ENCODE measurements at places on chromosomes 16 and 17.

DNA sequence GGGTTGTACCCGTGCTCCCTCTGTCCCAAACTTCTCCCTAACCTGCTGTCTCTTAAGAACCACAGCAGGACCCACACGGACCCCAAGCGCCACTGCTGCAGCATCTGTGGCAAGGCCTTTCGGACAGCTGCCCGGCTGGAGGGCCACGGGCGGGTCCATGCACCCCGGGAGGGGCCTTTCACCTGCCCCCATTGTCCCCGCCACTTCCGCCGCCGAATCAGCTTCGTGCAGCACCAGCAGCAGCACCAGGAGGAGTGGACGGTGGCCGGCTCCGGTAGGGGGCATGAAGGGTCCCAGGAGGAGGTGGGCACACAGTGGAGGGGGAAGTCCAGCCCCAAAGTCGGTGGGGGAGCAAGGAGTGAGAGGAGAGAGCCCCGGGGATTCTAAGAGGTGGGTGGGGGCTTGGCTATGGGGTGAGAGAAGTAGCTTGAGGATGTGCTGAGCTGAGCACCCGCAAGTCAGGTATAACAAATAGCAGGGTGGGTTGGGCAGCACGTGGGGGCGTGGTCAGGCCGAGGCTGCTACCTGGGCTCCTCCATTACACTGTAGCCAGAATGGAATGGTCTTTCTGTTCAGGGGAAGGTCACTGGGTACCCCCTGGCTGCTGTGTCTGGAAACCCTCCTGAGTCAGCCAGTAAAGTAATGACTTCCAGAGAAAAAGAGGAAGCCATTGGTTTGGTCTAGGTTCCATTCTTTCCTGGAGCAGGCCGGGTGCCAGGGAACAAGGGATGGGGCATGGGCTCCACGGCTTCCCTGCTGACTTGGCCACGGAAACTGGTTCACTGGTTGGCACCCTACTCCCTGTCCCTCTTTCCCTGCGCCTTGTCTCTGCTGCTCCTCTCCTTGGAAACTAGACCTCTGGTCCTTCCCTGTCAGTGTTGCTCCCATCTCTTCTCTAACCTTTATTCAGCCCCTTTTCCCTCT, 7.1 kb downstream of the PRSS53 start:
- no peak for DNase-seq

DNA sequence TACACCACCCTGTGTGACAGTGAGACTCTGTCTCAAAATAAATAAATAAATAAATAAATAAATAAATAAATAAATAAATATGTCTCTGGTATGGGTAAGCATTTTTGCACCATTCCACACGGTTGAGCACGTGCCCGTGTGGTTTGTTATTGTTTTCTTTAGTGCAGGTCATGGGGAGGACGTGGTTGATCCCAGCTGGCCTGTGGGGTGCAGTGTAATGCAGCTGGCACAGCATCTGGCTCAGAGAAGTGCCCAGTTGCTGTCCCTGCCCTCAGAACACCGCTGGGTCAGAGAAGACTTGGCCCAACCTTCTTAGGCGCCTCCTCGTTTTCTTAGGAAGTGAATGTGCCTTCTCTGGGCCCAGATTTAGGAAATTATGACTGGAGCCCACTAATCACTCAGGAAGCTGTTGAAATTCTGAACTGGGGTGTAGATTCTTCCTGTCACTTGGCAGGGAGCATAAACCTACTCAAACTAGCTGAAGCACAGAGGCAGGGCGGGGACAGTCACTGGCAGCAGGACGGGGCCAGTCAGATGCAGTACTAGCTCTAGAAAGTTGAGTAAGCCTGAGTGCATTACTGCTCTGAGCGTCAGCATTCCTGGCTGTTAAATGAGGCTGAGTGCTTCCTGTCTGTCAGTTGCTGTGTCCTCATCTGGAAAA, 85.9 kb downstream of the SNX29 start:
- no peak for DNase-seq

- DNase-seq = peak; percentile 32
Measured at GRCh38 chr17:1109606-1110540, 69.9 kb downstream of the ABR start.

DNA sequence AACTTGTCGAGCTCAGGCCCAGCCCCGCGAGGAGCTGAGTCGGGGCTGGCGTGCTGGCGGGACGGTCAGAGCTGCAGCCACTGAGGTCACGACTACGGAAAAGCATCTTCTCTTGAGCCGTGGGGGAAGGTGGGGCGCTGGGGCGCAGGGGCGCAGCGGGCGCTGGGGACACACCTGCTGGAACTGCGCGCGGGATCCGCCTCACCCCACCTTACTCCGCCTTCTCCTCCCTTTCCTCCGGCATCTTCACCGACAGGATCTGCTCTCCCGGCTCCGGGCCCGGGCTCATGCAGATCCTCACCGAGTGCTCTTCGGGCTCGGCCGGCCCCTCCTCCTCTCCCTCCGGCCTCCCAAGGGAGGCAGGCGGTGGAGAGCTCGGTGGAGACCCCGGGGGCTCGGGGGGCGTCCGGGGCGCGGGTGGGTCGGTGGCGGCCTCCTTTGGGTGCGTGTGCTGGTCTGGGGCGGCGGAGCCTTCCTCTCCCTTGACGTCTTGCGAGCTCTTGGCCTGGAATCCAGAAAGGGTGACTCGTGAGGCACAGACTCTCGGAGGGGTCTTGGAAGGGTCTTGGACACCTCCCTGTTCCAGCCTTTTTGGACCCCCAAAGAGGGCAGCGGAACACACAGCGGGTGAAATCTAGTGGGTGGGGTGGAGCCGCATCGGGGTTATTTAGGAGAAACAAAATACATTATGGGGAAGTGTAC, 81.8 kb upstream of the KIFC3 start:
- DNase-seq = no peak

GRCh38 chr17:70906808-70907207, 737.5 kb downstream of the KCNJ2 start:
- DNase-seq = no peak

DNA sequence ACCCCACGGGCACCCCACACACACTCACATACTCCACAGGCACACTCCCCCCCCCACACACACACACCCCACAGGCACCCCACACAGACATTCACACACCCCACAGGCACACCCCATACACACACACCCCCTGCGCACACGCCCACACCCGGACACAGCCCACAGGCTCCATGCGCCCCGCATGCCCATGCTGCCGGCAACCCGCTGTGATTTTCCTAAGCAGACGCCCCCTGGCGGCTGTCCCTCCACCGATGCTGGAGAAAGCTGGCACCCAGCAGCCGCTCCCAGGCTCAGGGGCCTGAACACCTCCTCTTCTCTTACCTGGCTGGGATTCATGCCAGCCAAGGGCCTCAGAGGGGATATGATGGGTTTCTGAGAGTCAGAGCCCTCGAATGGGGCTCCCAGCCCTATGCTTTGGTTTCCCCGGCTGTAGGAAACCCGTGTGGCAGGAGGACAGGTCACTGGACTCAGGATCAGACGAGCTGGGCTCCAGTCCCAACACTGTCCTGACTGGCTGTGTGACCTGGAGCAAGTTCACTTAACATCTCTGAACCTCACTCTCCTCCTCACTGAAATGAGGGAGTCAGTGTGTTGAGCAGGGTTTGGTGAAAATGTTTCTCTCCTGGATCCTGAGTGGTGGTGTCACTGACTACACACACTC, 19.6 kb upstream of the TNFRSF13B start:
- peak; percentile 53 for DNase-seq

DNA sequence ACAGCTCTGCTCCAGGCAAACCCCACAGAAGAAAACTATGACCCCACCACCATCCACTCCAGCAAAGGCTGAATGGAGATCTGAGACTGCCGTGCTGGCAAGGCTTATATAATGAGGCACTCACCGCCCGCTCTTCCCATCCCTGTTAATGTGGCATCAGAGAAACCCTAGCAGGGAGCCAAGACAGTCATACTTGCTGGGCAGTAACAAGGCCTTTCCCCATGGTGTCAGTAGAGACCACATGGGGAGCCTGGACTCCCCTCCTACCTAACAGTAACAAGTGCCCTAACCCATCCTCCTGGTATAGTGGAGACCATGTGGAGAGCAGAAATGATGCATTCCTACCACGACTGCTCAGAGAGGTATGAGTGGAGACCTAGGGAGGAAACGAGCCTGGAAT, 235.2 kb downstream of the C16orf78 start:
- no peak for DNase-seq

GRCh38 chr17:78110363-78111015, 18.1 kb downstream of the TMC6 start:
- DNase-seq = no peak

GRCh38 chr17:13475574-13476223, 126.0 kb downstream of the HS3ST3A1 start:
- no peak for DNase-seq

DNA sequence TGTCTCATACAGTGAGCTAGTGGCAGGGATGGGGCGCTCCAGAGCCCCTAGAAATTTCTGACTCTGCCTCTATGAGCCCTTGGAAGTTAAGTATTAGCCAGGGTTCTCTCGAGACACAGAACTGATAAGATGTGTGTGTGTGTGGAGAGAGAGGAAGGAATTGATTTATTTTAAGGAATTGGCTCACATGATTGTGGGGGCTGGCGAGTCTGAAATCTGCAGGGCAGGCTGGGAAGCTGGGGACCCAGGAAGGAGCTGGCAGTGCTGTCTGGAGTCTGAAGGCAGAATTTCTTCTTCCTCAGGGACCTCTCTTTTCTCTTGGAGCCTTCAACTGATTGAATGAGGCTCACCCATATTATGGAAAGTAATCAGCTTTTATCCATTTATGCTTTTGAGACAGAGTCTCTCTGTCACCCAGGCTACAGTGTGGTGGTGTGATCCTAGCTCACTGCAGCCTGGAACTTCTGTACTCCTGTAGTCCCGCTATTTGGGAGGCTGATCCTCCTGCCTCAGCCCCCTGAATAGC, 16.8 kb downstream of the LRRC75A start:
- DNase-seq = no peak

GRCh38 chr17:8105957-8106398, 12.3 kb downstream of the ALOXE3 start:
- no peak for DNase-seq

GRCh38 chr17:75845933-75846691, 1.9 kb upstream of the UNC13D start:
- DNase-seq = no peak

DNA sequence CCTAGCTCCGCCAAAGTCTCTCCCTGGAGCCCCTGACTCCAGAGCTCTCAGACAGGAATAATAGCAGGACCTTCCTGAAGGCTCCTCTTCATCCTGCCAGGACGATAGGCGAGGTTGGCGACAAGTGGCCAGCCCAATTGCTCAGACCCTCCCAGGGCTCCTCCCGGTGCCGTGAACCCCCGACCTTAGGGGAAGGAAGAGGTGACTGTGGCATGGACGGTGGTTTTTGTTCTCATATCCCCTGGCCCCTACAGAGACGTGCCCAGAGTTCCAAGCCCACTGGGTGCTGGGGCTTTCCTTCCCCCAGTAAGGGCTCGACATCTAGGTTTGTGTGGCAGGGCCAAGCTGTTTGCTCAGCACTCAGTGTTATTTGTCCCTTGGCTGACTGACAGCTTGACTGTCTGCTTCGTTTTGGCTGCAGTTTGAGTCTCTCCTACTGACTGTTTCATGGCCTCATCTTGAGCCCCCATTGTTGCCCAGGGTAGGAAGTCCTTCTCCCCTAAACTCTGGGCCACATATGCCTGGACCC, 4.6 kb upstream of the ADCY7 start:
- no peak for DNase-seq

GRCh38 chr17:1190751-1191331, 11.1 kb upstream of the ABR start:
- no peak for DNase-seq

- no peak for DNase-seq
Measured at GRCh38 chr16:53620476-53620875, 83.2 kb downstream of the RPGRIP1L start.

DNA sequence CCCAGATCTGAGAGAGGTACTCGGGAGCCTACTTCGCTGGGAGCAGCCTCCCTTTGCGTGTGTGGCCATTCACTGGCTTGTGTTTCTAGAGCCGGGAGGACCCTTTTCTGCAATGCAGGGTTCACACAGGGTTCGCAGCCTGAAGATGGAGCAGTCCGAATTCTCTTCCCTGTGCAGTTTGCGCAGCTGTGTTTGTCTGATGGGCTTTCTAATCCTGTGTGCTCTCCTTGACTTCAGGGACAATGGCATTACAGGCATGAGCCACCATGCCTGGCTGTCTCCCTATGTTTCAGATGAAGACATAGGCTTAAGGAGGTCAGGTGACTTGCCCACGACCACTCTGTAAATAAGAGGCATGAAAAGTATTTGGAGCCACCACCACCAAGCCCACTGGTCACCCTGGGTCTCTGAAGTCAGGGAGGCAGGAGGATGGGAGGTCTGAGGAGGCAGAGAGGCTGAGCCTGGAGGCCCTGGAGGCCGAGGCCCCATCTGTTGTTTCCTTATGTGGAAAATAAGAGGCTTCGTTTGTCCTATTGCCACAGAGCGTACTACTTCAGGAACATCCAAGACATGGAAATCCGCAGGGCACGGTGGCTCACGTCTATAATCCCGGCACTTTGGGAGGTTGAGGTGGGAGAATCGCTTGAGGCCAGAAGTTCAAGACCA, 5.0 kb upstream of the STH start:
- DNase-seq = no peak

Measured in activated T-cell treated with anti-CD3 and anti-CD28 coated beads for 24 hours (primary cell).